ENCODE measurements at places on chromosomes 6 and 20.
A peak's percentile ranks its signal among the peaks of the same experiment; 100 is the strongest.

GRCh38 chr20:50175938-50176933, 14.4 kb upstream of the CEBPB start:
- DNase-seq, result no peak

DNA sequence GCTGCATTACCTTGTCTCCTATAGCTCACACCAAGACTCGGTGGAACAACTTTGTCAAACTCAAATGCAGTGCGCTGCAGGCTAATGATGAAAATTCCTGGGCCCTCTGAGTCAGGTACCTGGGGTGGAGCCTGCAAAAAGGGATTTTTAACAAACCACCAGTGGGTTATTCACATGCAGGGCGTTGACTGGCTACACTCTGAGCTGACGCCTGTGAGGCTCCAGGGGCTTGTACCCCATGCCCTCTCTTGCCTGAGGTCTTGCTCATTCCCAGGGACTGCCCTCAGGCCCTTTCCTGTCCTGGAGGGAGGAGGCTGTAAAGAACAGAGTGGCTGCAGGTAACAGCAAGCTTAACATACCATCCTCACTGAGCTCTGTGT, 9.2 kb downstream of the GTSF1L start:
- DNase-seq, result no peak

DNA sequence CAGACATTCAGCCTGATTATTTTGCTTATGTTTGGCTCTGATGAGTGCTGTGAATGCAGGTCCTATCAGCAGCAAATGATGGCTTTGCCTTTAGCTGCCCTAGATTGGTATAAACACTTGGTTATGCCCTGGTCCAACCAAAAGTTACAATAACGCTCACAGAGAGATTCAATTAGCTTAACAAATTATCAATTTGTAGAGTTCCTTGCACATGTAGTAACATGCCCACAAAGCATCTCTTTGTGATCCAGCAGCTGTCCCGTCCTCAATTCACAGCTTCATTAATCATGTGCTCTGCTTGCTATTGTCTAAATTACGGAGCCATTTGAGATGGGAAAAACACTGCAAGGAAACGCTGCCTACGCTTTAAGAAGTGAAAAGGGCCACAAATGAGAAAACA, 457.9 kb downstream of the HDGFL1 start:
- DNase-seq, result no peak

DNA sequence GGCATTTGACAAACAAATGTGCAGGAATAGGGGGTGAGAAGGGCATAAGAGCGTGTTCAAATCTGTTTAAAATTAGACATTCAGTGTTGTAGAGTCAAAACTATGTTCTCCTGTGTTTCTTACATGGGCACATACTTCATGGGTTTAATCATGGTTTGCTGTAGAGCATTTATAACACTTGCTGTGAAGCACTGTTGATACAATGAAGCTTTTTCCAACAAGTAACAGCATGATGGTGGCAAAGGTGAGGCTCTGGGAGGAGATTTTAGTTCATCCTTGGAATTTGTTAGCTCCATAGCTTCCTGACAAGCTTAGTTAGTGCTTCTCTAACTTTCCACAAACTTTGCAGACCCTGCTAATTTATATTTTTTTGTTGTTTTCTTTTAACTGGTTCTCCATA, 900.7 kb downstream of the TFAP2A start:
- DNase-seq, result no peak

- DNase-seq, result peak; percentile 66
Measured at GRCh38 chr6:36780442-36781177, 58.6 kb downstream of the CPNE5 start.

GRCh38 chr20:40568200-40568599, 120.8 kb downstream of the MAFB start:
- DNase-seq, result no peak

DNA sequence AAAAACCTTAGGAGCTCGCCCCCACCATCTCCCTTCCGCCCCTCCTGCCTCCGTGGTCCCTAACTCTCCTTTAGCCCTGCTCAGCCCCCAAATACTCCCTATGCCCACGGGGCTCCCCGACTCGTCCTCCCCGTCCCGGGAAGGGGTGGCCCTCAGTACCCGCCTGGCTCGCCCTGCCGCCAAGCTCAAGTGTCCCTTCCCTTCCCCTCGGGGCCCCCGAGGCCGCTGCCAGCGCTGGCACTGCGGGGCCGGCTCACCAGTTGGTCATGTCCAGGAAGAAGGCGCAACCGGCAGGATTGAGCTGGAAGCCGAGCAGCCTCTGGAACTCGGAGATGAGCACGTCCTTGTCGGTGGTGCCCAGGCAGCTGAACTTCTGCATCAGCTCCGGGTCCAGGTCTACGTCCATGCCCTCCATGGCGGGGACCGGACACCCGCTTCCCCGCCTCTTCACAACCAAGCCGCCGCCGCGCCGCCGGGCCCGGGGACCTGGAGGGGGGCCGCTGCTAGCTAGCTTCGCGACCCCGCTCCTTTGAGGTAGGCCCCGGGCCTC, 303 bp downstream of the ILRUN start:
- no peak for DNase-seq

DNA sequence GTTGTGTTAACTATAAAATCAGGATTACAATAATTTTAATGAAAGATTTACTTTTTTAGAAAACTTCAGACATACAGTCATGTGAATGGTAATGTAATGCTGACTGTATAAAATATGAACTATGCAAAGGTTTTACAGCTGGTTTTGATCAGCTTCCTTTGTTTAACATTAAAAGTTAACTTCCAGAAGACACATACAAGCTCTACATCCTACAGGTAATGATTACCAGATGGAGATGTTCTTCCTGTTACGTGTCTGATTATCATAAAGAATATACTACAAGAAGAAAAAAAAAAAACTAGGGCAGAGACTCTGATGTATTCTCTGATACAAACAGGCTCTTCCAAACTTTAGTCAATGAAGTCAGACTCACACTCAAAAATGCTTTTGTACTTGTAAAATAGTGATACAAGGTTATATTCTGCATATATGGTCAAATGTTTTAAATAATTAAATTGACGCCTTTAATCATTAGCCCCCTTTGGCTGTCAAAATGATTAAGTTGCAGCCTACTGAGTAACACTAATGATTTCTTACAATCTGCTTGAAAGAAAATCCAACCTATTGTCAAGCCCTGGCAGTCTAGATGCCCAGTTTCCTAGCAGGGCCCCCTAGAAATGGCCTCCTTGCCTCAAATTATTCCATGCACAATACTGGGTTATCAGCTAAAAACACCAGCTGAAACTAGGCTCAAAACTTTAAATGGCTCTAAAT, 251.8 kb upstream of the RUNX2 start:
- no peak for DNase-seq

GRCh38 chr6:170524172-170524502, 29.0 kb downstream of the PSMB1 start:
- no peak for DNase-seq

DNA sequence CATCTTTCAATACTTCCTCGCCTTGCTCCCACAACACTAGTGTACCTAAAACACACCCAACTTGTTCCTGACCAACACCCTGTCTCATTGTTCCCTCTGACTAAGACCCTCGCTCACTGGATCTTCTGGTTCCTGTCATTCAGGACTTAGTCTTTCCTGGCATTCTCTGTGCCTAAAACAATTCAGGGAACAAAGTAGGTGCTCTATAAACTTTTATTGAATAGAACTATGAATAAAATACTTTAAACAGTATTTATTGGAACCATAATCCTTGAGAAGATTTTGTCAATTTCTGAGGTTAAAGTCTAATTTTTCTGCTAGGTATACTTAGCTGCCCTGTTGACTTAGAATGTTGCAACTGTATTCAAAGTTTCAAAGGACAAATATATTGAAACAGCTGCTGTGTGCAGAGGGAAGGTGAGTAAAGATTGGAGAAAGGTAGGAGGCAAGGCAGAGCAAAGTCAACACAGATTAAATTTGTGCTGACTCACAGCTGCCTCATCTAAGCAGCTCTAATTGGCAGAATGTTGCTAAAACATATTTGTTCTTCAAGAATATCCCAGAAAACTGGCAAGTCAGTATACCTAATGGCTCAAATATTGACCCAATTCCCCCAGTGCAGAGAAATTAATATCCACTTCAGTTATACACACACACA, 37.6 kb downstream of the GSTA2 start:
- no peak for DNase-seq

DNA sequence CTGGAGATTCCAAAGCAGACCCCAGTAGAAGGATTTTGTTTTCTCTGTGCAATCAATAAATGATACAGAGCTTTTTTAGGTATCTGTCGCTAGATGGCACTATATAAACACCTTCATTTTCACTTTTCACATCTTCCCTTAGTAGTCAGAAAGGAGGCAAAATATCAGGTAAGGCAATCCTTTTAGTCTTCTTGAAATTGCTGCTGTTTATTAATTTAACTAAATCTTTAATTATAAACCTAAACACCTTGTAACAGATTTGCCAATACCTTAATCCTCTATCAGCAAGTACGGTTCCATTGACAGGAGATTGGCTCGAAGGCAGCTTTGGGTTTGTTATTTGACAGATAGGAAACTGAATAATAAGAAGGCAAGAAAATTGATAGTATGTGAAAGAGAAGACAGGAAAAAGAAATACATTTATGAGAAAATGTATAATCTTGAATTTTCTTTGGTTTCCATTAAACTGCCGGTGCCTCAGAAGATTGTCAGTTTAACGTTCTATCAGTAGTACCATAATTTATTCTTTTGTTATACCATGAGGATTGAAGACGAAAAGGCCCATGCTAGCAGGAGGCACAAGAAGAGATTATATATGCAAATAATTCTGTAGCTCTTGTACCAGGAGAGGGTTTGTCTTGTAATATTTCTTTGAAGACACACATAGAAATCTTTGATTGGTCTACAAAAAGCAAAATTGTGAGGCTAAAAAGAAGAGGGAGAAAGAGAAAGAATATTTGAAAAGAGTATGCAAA, 23.5 kb upstream of the IBTK start:
- no peak for DNase-seq

- peak; percentile 28 for DNase-seq
Measured at GRCh38 chr6:166286839-166287271, 21.3 kb downstream of the PRR18 start.

- DNase-seq, result no peak
Measured at GRCh38 chr6:157724138-157724820, 98.8 kb upstream of the SNX9 start.

Data from hematopoietic multipotent progenitor cell (in vitro differentiated cells).